Activated CD8-positive, alpha-beta memory T cell treated with anti-CD3 and anti-CD28 coated beads, Interleukin-2, amount 50 U/mL, for 4 hours (primary cell): ENCODE measurements at places on chromosomes 5 and 9.

DNA sequence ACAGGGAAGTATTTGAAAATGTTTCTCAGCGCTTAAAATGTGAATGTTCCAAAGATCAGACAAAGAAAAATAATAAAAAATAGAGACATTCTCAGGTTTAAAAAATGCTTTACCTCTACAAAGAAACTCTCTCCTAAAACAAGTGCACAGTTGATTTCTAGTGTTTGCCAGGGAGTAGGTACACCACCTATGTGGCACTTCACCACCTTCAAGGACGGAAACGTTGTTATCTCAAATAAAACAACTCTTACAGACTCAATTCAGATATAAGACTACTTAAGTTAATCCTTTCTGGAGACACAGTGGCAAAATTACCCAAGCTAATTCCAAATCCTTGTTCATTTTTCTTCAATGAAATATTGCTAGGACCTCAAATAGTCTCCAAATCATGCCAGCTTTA is 286.4 kb upstream of the ISL1 start:
- no peak for DNase-seq

GRCh38 chr5:108145351-108145750 is 236.5 kb downstream of the FBXL17 start:
- DNase-seq: no peak

DNA sequence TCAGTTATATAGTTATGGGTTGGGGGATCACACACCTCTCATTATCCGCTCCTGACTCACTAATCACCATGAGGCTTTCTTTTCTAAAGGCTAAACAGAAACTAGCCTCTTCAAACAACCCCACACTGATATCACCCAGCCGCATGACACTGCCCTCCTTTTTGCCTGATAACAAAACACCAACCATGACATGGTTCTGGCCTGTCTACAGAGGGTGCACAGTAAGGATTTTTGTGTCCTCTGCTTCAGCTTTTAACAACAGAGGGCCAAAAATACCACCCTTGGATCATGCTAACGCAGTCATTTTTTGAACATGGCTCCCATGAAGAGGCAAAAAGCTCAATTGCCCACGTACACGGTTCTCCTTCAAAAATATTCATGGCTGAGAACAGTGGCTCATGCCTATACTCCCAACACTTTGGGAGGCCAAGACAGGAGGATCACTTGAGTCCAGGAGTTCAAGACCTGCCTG is 4.0 kb downstream of the CMBL start:
- DNase-seq: no peak

- DNase-seq: no peak
Observed at GRCh38 chr9:129073404-129073803, 7.5 kb upstream of the DOLPP1 start.

- no peak for DNase-seq
Observed at GRCh38 chr5:149616727-149617285, 35.5 kb downstream of the ARHGEF37 start.

- no peak for DNase-seq
Observed at GRCh38 chr5:118857700-118858099, 130.6 kb downstream of the DTWD2 start.

- DNase-seq: no peak
Observed at GRCh38 chr5:161190086-161190485, 338.1 kb upstream of the ATP10B start.

DNA sequence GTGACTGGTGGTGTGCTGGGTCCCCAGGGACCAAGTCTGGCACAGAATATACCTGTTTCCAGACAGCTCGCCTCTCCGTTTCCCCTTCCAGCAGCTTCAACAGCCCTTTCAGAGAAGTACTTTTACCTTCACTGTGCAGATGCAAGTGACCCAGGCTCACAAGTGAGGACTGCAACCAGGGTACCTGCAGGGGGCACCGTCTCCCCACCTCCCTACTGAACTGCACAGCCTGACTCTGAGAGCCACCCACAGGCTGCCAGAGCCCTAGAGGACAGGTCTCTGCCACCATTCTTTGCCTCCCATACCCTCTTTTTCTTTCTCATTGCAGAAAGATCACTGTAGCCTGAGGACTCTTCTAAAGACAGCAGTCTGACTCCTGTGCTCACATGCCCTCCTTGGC is 15.4 kb downstream of the IL9 start:
- no peak for DNase-seq

- DNase-seq: peak; percentile 20
Observed at GRCh38 chr9:132486706-132487350, 76.8 kb downstream of the CFAP77 start.

GRCh38 chr5:56410696-56411095 is 177.6 kb upstream of the ANKRD55 start:
- DNase-seq: no peak

DNA sequence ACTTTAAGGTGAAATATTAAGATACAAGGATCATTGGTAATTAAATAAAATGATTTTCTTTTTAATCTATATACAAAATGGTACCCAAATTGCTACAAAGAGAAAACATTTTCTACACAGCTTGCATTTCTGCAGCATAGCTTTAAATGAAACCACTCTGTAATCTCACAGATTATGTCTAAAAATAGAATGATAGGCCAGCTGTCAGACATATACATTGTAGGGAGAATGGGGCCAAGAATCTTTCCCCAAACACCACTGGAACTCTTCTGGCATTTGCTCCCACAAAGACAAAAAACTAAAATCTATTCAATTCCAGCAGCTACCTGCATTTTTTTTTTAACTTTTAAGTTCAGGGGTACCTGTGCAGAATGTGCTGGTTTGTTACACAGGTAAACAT is 124.1 kb upstream of the NR5A1 start:
- DNase-seq: no peak

DNA sequence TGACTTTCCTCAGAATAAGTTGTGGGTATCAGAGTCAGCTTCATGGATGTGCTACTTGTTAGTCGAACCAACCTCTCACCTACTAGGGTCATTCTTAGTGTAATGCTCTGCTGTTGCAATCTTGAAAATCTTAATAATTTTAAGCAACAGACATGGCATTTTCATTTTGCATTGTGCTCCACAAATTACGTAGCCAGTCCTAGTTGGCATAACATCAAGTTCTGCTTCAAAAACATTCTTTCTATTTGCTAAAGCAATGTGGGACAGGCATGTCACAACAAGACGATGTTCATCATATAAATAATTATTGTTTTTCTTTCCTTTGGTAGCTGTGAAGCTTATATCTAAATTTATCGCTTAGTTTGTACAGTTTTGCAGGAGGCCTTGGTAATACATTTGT is 39.3 kb upstream of the CDH12 start:
- DNase-seq: no peak

GRCh38 chr9:97487861-97488260 is 13.6 kb upstream of the TMOD1 start:
- no peak for DNase-seq

GRCh38 chr5:139755892-139756671 is 39.5 kb upstream of the PSD2 start:
- DNase-seq: peak; percentile 34

GRCh38 chr5:55226934-55227663 is at the start of gene MCIDAS:
Gene MCIDAS, minus strand, starts transcription at chr5:55227315. Its CDS starts 177 bp downstream, at chr5:55227138.
- peak; percentile 60 for DNase-seq

- DNase-seq: no peak
Observed at GRCh38 chr5:6902094-6902493, 188.9 kb downstream of the TENT4A start.

- DNase-seq: no peak
Observed at GRCh38 chr5:141477815-141478214, 2.0 kb downstream of the PCDHGC3 start.

DNA sequence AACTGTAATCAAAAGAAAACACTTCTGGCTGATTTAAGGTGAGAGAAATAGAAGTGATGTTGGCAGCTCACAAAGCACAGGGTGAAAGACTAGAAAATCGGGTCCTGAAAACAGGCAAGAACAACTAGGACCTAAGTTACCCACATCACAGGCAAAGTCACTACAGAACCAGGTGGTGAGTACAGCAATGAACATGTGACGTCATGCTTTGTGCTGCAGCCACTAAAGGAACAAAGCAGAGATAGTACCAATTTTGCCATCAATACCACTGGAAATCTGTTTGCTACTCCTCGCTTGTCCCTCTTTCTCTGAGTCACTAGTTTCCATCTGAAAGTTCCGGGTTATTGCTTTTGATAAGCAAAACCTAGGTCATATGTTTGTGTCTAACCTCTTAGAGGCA is 326.7 kb downstream of the GABRB2 start:
- DNase-seq: no peak

GRCh38 chr5:98128846-98129245 is 644.6 kb upstream of the RGMB start:
- no peak for DNase-seq

GRCh38 chr5:107514305-107514704 is 156.4 kb downstream of the EFNA5 start:
- no peak for DNase-seq

GRCh38 chr9:5854063-5854790 is 21.3 kb upstream of the ERMP1 start:
- no peak for DNase-seq

GRCh38 chr5:101611039-101611438 is 685.0 kb downstream of the SLCO4C1 start:
- DNase-seq: no peak

DNA sequence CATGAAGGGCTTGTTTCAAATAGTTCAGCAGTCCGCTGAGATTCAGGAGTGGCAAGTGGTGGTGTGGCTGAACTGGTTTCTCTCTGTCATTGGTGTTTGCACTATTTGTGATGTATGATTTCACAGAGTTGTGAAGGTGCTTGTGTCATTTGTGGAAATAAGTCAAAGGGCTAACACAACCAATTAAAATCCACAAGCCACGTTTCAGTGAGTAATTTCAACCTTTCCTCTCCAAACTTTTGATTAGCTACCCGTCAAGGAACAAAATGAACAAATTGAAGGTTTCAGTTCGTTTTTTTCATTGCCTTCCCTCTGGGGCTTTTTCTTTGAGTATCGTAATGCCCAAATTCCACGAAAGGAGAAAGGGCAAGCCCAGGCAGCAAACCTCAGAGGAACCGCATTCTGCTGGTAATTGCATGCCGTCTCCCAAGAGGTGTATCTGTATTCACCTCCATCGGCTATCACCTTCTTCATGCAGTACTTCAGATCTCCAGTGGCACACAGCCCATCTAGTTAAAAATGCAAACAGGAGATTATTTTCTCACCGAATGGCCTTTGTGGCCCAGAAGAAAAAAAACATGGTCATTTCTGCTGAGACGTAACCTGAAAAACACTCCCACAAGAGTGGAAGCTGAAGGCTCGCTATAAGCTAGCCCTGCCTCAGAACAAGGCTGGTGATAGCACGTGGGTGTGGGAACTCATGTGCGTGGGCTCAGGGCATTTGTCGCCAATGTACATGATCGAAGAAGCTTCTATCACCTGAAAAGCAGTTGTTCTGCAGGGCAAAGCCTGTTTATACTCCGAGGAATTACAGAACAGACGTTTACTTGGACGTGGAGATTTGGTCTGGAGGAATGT is 197.1 kb downstream of the NR3C1 start:
- no peak for DNase-seq
